ENCODE measurements at places on chromosomes 2 and 18. TPM values are rescaled to one million over a fixed set of nuclear protein-coding genes. Genes with fewer than 3 reads are reported as not detected.
A peak's percentile ranks its signal among the peaks of the same experiment; 100 is the strongest.

DNA sequence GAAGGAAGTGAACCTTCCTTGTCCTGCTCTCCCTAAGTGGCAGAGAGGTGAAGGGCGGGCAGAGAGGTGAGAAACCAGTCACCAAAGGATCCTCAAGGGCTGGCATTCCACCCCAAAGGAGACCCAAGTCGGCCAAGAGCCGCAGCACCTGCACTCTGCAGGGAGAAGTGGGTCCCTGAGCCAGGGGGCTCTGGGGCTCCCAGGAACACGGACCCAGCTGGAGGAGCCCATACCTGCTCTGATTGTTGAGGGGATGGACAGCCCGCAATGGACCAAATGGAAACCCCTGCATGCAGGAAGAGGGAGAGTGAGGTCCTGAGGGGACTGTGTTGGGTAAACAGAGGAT, 233.3 kb downstream of the ATAD2B start:
- H3K4me1 ChIP-seq, result no peaks in the 10 kb centered on the region
- no peaks in the 10 kb centered on the region for H3K36me3 ChIP-seq
- H3K27ac ChIP-seq, result no peak overlapping the region
- no peaks in the 10 kb centered on the region for H3K27me3 ChIP-seq

DNA sequence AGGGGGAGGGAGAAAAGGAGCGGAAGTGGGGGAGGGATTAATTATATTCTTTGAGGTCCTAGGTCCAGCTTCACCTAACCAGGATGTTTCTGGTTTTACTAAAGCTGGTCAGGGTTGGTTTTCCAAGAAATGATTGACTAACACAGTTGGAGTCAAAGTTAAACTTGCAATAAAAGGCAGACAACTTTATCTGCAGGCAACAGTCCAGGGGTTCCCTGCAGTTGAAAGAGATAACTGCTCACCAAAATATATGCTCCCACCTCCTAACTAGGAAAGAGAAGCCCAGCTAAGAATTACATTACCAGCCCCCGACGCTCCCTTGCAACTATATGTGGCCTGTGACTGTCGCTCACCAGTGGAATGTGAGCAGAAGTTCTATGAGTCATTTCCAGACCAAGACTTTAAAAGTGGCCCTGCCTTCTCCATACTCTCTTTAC, 140.0 kb upstream of the PKDCC start:
- no peak overlapping the region for H3K27ac ChIP-seq
- H3K27me3 ChIP-seq, result no peaks in the 10 kb centered on the region
- H3K4me1 ChIP-seq, result peaks cover 61% of the 10 kb centered on the region
- H3K4me3 ChIP-seq, result no peak overlapping the region
- peak; percentile 13 for DNase-seq

- no peak for DNase-seq
- peaks cover 8% of the 10 kb centered on the region for H3K27me3 ChIP-seq
- peaks cover under 1% of the 10 kb centered on the region for H3K4me1 ChIP-seq
- H3K27ac ChIP-seq, result no peak overlapping the region
- H3K4me3 ChIP-seq, result no peak overlapping the region
These were observed 17.3 kb upstream of the FZD5 start for GRCh38 chr2:207787017-207787416.

DNA sequence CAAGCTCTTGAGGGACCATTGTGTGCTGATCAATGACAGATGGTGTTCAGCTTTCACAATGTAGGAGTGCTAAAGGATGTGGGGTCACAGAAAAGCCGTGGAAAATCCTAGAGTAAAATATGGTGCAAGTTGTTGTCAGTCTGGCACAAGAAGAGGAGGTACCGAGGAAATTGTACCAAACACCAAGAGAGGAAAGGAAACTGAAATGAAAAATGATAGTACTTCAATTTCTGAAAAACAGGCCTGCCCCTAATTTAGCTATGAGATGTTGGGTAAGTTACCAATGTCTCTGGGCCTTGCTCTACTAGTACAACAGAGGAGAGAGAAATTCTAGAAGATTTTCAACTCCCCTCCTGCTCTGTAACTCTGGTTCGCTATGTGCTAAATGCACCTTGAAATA, 78.8 kb upstream of the PELI1 start:
- no peak overlapping the region for H3K27ac ChIP-seq
- no peak overlapping the region for H3K4me3 ChIP-seq
- peaks cover 16% of the 10 kb centered on the region for H3K4me1 ChIP-seq
- no peaks in the 10 kb centered on the region for H3K27me3 ChIP-seq

DNA sequence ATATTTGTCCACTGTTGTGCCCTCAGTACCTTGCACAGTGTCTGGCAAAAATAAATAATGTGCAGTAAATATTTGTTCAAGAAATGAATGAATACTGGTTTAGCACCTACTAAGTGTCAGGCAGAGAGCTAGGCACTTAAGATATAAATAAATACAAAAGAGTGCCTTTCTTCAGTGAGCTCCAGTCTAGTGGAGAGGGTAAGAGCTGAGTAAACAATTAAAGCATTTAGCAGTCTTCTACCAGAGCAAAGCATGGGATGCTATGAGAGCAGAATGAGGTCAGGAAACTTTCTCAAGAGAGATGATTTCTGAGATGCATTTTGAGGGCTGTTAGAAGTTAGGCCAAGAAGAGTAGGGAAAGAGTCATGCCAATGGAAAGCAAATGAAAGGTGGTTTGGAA, 314.7 kb downstream of the DSC3 start:
- DNase-seq, result no peak
- H3K4me3 ChIP-seq, result no peak overlapping the region
- H3K36me3 ChIP-seq, result no peaks in the 10 kb centered on the region
- peaks cover 5% of the 10 kb centered on the region for H3K27me3 ChIP-seq
- no peak overlapping the region for H3K27ac ChIP-seq

DNA sequence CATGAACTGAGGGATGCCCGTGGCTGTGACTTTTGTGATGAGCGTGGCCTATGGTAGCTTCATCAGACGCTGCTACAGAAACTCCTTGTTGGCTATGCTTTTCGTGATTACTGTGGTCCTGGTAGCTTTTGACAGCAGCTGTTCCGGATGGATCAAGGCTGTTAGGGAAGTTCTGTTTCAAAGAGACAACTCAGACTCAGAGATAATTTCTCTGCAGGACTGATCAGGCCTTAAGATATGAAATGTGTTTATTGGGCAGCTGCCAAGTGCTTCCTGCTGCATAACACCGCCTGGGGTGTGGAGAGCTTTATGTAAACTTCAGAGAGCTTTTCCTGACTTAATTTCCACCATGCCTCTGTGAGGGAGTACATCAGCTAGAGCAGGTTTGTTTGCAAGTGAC, 243.8 kb downstream of the TSN start:
- H3K36me3 ChIP-seq, result no peaks in the 10 kb centered on the region
- H3K4me3 ChIP-seq, result no peak overlapping the region
- peak; percentile 42 for DNase-seq
- H3K4me1 ChIP-seq, result peaks cover 13% of the 10 kb centered on the region

- no peak overlapping the region for H3K4me3 ChIP-seq
- peaks cover 47% of the 10 kb centered on the region for H3K36me3 ChIP-seq
- peaks cover 36% of the 10 kb centered on the region for H3K4me1 ChIP-seq
- no peak overlapping the region for H3K27ac ChIP-seq
These were observed 112.9 kb downstream of the SEPTIN10 start for GRCh38 chr2:109500910-109501309.

- no peak overlapping the region for H3K4me3 ChIP-seq
- peak overlapping the region; percentile 23 for H3K27ac ChIP-seq
- DNase-seq, result no peak
- no peaks in the 10 kb centered on the region for H3K27me3 ChIP-seq
These were observed 149.4 kb upstream of the KLF7 start for GRCh38 chr2:207315131-207315530.

- H3K4me1 ChIP-seq, result peaks cover 6% of the 10 kb centered on the region
- no peak overlapping the region for H3K27ac ChIP-seq
- H3K36me3 ChIP-seq, result no peaks in the 10 kb centered on the region
- no peak for DNase-seq
- H3K27me3 ChIP-seq, result peaks cover 4% of the 10 kb centered on the region
These were observed 209.6 kb upstream of the PIK3C3 start for GRCh38 chr18:41745166-41746049.

- DNase-seq, result no peak
- peaks cover 3% of the 10 kb centered on the region for H3K27me3 ChIP-seq
- H3K4me1 ChIP-seq, result peaks cover 14% of the 10 kb centered on the region
- no peak overlapping the region for H3K4me3 ChIP-seq
These were observed 465.1 kb downstream of the TGIF1 start for GRCh38 chr18:3914833-3915610.

DNA sequence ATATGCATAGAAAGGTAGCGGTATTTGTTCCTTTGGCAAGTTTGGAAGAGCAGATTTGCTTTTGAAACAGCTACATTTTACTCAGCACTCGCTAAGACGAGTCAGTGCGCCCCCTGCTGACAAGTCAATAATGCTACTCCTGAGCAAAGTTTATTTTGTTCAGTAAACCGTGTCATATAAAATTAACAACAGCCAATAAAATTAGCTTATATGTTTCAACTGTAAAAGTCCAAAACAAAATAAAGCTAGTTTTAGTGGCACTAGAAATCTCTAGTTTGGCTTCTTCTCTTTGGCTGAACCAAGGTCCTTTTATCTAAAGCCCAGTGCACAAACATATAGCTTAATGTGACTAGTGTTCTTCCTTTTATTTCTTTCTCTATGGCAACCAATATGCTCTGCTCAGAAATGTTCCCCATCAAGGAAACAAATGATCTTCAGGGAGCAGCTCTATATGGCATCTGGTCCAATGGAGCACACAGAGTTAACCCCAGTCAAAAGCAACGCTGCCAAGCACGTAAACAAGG, 4.2 kb upstream of the POU3F3 start:
- no peak for DNase-seq
- H3K4me1 ChIP-seq, result peaks cover 68% of the 10 kb centered on the region
- peak overlapping the region; percentile 99 for H3K4me3 ChIP-seq
- peaks cover 33% of the 10 kb centered on the region for H3K27me3 ChIP-seq
- peak overlapping the region; percentile 97 for H3K27ac ChIP-seq

DNA sequence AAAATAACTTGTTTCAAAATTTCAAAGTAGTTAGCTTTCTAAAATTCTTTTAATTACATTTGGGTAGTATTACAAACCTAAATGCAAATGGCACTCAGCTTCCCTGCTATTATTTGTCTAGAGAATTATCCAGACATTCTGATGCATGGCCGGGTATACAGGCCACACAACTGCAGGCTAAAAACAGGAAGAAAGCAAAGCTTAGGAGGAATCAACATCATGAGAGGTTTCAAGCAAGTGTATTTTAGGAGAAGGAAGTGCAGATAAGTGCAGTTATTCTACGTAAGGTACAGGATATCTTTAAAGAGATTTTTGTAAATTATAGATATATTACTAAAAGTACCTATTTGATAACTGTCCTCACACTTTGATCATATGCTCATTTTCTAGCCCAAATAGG, 46.8 kb upstream of the RNU4ATAC start:
- H3K27me3 ChIP-seq, result no peaks in the 10 kb centered on the region
- H3K4me1 ChIP-seq, result peaks cover 25% of the 10 kb centered on the region
- H3K4me3 ChIP-seq, result no peak overlapping the region
- no peak for DNase-seq

GRCh38 chr2:32284321-32284720, 6.6 kb downstream of the YIPF4 start:
- no peak overlapping the region for H3K4me3 ChIP-seq
- peaks cover 27% of the 10 kb centered on the region for H3K36me3 ChIP-seq
- peaks cover 23% of the 10 kb centered on the region for H3K4me1 ChIP-seq
- H3K27ac ChIP-seq, result no peak overlapping the region
- no peaks in the 10 kb centered on the region for H3K27me3 ChIP-seq

NOSTRIN gene
- not detected for total RNA-seq

COPS9 gene
- total RNA-seq, result 156 TPM

KCNJ3 gene
- not detected for total RNA-seq

AMER3 gene
- total RNA-seq, result not detected

LINC00305 gene
- total RNA-seq, result not detected

HK2 gene
- 13.8 TPM for total RNA-seq

NAT8 gene
- total RNA-seq, result not detected
